ENCODE measurements at places on chromosomes 6 and 20.

GRCh38 chr6:158668707-158669103, 18.9 kb downstream of the SYTL3 start:
- DNase-seq = no peak

GRCh38 chr6:119802464-119802863, 452.9 kb upstream of the MAN1A1 start:
- DNase-seq = no peak

- DNase-seq = no peak
These were observed 14.9 kb downstream of the PLCG1 start for GRCh38 chr20:41152108-41152757.

DNA sequence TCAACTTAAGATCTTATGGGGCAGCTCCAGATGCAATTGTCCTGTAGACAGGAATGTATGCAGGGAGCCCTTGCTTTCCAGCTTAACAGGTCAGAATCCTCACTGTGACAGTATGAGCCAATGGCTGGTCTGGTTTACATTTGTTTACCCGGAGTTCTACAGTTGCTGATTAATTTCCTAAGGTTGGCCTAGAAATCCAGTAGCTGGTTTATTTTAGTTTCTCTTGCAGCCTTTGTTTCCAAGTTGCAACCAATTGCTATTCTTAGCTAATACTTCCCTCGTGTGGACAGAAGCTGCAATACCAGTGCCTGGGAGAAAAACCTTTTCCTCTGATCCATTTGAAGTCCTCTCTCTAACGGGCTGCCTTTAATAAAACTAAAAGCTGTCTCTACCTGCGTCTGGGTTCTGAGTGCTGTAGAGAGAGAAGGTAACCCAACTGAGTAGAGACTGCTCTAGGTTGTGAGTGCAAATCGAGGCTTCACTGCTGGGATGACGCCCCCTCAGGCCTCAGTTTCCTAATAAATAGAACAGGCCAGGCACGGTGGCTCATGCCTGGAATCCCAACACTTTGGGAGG, 45.9 kb downstream of the ZNF217 start:
- DNase-seq = no peak

- no peak for DNase-seq
These were observed 97.1 kb upstream of the CEP85L start for GRCh38 chr6:118748311-118749062.

- no peak for DNase-seq
These were observed 32.4 kb downstream of the OR5V1 start for GRCh38 chr6:29336269-29336668.

- DNase-seq = no peak
These were observed 129.7 kb downstream of the FIG4 start for GRCh38 chr6:109820706-109821350.

GRCh38 chr20:43725666-43726065, 1.1 kb downstream of the GTSF1L start:
- no peak for DNase-seq

DNA sequence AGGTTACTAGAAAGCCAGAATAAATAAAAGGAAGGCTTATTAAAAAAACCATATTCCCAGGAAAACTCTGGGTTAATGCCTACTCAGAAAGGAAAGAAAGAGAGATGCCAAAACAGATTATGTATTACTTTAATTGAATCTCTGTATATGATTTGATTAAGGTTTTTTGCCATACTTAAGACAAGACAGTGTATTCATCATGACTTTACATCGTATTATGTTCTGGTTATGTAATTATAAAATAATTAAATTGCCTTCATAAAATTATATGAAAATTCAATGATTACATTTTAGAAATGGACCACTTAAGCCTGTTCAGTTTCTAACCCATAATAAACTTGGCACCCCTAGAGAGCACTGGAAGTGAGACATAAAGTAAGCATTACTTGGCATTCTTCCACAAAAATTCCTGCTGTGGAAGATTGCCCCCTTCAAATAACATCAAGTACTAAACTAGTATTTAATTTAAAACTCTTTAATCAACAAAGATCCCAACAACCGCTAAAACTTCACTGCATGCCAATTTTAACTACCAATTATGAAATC, 20.8 kb upstream of the IBTK start:
- DNase-seq = no peak

GRCh38 chr20:31849306-31849930, 4.0 kb upstream of the FOXS1 start:
- no peak for DNase-seq

GRCh38 chr6:139600919-139601475, 226.5 kb upstream of the CITED2 start:
- DNase-seq = no peak

DNA sequence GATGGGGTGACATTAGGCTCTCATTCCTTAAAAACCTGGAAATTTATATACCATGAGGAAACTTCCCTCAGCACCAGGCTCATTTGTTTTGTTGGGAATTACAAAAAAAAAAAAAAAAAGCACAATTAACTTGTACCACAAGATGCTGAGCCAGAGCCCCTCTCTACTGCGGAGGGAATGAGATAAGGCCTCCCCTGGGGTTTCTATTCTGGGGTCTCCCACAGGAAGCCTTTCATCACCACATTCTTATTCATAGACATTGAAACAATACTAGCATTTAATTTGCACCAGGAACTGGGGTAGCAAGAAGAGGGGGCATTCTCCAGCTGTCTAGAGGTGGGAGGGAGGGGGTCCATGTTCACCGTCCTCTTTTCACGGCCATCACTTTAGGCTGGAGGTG, 23.0 kb upstream of the RPS6KA2 start:
- DNase-seq = no peak

- no peak for DNase-seq
These were observed 9.4 kb downstream of the HSF2 start for GRCh38 chr6:122408702-122409458.

GRCh38 chr6:147855803-147856482, 347.5 kb downstream of the SAMD5 start:
- DNase-seq = no peak

DNA sequence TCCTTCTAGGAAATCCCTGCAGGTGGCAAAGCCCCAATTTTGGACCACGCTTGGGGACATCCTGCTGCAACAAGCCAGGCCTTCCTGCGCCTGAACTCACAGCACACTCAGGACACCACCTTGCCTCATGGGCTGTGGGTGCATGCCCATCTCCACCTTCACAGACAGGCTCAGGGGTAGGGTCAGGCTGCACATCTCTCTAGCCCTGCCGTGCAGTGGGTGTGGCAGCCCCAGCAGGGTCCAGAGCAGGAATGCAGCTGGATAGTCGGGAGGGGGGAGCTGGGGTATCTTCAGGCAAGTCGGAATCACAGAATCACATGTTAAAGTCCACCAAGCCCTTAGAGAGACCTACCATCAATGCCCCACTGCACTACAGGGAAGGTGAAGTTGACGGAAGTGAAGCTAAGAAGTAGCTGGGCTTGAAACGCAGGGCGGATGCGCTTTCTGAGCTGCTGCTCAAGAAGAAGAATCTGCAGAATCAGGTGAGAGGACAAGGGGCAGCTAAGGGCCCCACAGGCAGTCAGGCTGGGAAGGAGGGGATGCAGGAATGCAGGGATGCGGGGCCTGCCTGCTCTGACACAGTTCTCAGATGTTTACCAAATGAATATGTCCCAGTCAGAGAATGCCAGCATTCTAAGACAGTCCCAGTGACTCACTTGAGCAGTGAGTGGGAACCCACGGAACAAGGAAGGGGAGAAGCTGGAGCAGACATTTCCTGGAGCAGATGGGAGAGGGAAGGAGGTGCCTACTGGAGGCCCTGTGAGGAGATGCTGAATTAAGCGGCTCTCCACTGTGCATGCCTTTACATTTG, 11.3 kb downstream of the SERPINB6 start:
- no peak for DNase-seq

DNA sequence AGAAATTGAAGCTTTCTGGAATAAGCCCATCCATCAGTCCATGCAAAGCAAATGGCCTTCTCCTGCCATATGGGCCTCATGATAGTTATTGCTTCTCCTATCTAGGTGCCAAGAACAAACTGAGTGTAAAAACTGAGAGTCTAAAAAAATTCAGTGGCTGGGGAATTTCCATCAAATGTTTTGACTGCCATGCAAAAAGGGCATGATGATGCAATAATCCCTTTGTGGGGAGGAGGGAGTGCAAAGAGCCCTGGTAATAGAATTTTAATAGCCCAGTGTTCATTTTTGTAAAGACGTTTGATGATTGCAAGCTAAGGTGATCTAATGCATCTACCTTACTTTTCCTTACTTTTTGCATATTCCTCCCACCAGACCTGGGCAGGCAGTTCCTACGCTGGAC, 683.7 kb downstream of the EPM2A start:
- DNase-seq = no peak

DNA sequence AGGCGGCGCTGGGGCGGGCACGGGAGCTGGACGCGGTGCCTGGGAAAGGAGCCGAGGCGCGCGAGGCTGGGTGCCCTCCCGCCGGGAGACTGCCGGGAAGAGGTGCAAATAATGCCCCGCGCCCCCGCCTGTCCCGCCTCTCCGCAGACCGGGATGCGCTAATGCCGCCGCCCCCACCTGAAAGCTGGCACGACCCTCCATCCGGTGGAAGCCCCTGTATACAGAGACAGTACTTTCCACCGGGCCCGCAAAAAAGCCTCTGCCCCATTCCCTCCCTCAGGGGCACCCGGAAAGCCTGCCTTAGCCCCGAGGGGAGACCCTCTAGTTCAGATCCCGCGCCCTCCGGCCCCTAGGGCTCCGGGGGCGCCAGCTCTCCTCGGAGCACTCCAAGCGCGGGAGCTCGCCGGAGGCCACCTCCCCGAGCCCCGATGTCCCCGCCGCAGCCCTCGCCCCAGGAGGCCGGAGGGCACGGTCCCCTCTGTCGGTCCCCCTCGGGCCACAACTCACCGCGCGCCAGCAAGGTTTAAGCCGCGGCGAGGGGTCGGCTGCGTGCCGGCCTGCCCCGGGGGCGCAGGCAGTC, 1.2 kb downstream of the GRM4 start:
- no peak for DNase-seq
